ENCODE measurements at places on chromosomes 16 and 17.

DNA sequence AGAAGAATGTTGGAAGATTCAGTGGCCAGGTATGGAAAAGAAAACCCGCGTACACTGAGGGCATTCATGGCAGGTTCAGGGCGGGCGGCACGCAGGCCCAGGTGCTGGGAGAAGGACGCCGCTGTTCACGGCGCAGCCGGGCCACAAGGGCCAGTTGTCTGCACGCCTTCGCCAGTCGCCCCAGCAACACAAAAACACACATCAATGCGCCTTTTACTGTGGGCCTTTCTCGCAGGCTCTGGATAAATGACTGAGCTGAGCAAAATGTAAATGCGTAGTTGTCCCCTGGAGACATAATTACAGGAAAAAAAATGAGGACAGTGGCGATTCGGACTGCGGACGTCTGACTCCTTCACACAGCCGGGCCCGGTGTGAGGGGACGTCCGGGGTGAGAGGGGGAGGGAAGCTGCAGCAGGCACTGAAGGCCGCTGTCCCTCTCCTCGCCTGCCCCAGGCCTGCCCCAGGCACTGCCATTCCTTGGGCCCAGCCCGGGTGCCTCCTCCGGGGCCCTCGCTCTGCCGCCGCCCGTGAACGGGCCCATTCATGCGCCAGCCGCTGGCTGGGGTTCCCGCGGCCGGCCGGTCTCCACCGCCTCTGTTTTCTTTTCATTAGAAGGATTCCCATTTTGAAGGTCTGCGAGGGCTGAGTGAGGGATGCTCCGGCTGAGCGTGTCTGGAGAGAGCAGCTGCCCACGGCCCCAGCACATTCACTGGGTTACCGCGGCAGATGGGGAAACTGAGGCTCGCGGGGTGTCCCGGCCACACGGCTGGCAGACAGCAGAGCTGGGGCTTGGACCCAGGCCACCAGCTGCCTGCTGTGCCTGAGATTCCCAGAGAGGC, 6.5 kb upstream of the ZNF469 start:
- no peak for DNase-seq

- no peak for DNase-seq
Observed at GRCh38 chr17:49483599-49484509, 11.2 kb upstream of the NGFR start.

DNA sequence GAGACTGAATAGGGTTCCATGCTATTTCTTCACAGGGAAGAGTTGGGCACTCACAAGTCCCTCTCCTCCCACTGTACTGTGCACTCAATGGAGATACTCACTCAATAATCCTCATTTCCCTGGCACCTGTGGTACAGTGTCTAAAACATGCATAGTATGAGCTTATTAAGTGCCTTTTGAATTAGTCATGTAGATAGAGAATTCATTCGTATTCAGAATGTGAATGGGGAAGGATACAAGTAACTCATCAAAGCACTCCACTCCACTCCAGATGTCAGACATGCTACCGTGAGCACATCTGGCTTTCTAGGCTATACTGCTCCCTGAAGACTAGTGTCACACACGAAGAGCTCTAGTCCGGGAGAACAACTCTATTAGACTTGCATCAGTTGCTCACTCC, 6.3 kb downstream of the C17orf75 start:
- DNase-seq = no peak

GRCh38 chr16:78628461-78629045, 529.1 kb downstream of the WWOX start:
- DNase-seq = no peak

DNA sequence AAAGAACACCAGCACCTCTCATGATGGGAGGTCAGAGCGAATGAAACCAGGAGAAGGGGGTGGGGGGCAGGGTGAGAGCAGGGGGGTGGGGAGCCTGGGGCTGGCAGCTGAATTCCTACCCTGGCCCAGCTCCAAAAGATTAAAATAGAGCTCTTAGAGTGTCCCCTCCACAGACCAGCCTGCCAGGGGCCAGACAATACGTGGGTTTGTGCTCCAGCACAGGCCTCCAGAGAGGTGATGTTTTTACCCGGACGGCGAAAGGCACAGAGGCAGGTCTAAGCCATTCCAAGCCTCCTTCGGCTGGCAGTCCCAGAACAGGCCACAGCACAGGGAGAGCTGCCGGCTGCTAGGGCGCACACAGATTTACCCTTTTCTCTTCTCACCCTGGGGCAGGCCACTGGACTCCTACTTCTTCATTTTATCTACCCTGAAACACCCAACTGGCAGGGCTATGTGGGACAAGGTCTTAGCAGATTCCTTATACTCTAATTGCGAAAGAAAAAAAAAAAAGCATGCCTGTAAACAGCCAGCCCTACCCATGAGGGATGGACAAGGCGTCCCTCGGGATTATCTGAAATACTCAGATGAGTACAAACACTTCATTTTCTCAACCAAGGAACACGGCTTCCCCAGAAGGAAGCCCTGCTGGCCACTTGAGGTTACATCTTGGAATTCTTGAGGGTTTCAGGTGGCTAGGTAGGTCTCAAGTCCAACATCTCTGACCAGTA, 71.9 kb upstream of the NOG start:
- DNase-seq = no peak

DNA sequence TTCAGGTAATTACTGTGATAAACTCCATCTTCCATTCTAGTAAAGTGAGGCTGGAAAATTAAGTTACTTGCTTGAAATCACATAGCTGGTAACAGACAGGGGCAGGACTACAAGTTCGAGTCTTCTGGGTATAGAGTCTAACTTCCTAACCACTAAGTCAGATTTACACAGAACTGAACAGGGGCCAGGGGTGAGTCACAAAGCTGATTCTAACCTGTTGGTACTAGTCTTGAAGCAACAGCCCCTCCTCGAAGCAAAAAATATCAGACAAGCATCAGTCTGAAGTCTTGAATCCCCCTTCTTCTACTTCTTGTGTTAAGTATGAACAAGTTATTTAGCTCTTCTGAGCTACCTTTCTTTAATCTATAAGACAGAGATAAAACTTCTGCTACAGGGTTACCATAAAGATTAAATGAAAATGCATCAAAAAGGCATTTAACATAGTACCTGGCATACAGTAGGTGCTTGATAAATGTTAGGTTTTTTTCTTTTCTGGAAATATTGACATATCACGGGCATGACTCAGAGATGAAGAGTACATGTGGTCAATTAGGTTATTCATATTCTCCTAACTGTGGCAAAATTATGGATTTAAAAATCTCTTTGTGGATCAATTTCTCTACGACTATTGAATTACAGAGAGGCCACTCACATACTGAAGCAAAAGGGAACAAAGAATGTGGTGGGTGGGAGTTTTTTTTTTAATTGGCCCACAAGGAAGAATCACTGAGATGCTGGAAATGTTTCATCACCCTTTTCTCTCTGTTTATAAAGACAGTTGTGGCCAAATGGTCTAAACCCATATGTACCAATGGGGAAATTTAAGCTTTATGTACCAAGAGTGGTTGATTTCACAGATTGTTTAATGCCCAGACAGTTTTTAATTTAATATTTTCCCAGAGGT, 266.9 kb upstream of the DYNLRB2 start:
- DNase-seq = no peak

Data from CD4-positive, alpha-beta T cell treated with Interleukin-6 for 4 hours (primary cell).